Panc1 (cell line): ENCODE measurements at places on chromosomes 3 and 15.

GRCh38 chr3:128489927-128490649 is 2.9 kb downstream of the GATA2 start:
- DNase-seq = no peak

DNA sequence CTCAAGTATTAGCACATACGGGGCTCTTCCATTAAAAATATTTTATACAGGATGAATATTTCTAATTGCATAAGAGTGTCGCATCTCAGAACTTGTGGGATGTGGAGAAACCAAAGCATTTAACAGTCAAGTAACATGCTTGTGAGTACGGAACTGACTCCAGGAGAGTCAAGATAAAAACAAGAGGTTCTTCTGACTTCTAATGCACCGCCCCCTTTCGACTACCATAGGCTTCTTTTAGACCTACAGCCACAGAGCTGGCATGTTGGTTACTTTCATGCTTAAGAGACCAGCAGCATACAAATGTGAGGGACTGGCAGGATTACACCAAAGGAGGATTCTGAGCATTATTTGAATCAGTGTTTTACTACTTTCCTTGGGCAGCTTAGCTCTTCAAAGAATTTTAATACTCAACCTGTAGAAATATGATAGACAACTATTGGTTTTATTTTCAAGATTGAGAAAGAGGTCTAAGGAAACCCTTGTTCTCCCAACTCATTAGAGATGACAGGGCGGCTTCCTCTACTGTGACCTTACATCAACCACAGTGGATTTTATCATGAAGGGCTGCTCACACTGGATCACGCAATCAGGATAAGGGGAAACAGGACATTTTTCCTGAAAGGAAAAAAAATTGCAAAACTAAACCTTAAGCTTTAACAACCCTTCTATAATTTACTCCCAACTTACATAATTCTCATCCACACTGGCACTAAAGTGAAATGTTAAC is 14.0 kb downstream of the ETV5 start:
- no peak for DNase-seq

- DNase-seq = no peak
Observed at GRCh38 chr3:157297328-157297915, 137.5 kb upstream of the CCNL1 start.

GRCh38 chr15:95134431-95135110 is 903.2 kb downstream of the MCTP2 start:
- no peak for DNase-seq

GRCh38 chr3:124605781-124606579 is 124.3 kb upstream of the UMPS start:
- no peak for DNase-seq

DNA sequence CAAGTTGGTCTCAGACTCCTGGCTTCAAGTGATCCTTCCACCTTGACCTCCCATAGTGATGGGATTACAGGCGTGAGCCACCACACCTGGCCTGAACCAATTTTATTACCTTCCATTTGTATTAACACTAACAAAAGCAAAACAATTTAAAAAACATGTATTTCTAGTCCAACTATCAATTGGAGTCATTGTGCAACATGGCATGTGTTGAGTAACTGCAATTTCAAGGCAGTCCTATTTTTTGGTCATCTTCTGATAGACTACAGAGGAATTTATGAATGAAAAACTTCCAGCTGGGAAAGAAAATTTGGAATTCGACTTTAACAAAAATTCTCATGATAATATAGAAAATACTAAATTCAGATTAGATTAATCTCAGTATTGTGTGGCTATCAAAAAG is 16.8 kb downstream of the SPTSSB start:
- no peak for DNase-seq

DNA sequence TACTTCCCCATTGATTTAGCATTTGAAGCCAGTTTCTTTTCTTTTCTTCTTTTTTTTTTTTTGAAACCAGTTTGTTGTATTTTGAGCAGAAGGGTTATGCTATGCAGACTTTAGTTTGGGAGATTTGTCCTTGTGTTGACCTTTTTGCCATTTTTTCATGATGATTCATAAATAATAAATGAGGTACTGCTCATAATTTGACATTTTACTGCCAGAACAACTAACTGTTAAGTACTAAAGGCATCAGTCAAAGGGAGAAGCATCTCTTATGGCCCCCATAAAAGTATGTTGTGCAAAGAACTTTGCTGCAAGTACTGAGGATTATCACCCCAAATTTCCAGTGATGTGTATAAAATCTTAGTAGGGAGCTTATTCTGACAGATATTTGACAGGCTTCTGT is 1.7 kb upstream of the GPR87 start:
- DNase-seq = no peak
